Occipital lobe (tissue), 3 donors: ENCODE measurements at places on chromosomes 7 and 10. TPM values are rescaled to one million over a fixed set of nuclear protein-coding genes. Genes with fewer than 3 reads are reported as not detected.

GRCh38 chr10:121754666-121755065 is 156.4 kb upstream of the FGFR2 start:
- DNase-seq, result no peak

The CYP2C9 gene
- not detected for total RNA-seq

GRCh38 chr10:17041626-17042520 is 87.7 kb downstream of the CUBN start:
- DNase-seq, result no peak

- DNase-seq, result no peak
These were observed 31.7 kb downstream of the HTRA1 start for GRCh38 chr10:122492999-122493481.

DNA sequence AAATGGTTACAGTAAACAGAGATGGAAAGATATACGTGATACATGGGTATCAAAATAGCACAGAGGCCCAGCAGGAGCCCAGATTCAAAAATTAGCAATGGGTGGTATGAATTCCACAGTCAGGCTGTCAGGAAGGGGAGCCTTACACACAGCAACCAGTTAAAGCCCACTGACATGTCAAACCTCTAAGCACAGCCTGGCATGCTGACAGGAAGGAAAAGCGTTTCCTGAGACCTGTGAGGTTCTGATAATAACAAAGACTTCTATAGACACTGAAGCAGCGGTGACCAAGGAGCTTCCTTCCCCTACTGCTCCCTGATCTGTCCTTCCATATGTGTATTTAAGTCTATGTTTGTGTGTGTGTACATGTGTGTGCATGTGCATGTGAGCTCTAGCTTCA is 89.9 kb downstream of the PHYHIPL start:
- DNase-seq, result no peak

The METTL2B gene
- 33.1 TPM for total RNA-seq

DNA sequence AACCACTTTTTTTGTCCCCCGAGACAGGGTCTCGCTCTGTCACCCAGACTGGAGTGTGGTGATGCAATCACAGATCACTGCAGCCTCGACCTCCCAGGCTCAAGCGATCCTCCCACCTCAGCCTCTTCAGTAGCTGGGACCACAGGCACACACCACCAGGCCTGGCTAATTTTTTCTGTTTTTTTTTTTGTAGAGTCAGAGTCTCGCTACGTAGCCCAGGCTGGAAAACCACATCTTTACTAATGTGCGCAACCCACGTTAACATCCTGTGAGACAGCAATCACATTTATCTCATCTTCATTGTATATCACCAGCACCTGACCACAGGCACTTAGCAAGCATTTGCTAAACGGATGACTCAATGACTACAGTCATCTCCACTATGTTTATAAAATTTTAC is 77.8 kb upstream of the ATP6V0A4 start:
- no peak for DNase-seq

GRCh38 chr10:90031776-90032175 is 330.4 kb downstream of the KIF20B start:
- DNase-seq, result no peak

GRCh38 chr7:156009569-156009968 is 197.3 kb upstream of the SHH start:
- no peak for DNase-seq

DNA sequence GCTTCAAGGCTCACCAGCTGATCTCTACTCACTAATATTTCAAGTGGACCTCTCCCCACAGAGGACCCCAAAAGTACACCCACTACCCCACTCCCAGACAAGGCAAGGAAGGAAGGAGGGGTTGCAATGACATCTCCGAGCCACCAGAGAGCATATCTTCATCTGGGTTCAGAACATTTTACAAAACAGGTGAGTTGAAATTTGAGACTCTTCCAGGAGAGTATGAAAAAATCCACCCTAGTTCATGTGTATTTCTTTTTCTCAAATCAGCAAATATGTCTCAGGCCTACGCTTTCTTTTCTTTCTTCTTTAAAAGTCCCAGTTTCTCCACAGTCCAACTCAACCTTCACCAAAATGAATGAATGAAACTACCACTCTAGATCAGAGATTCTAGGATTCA is 61.9 kb downstream of the SGMS1 start:
- no peak for DNase-seq

- DNase-seq, result no peak
These were observed 83.0 kb downstream of the ARL4A start for GRCh38 chr7:12770227-12770975.

The SRGN gene
- 24.8 TPM for total RNA-seq

GRCh38 chr10:84007482-84007881 is 131.8 kb upstream of the GHITM start:
- DNase-seq, result no peak

- peak; percentile 55 for DNase-seq
These were observed 162.9 kb downstream of the ZNF33B start for GRCh38 chr10:42475168-42476098.

DNA sequence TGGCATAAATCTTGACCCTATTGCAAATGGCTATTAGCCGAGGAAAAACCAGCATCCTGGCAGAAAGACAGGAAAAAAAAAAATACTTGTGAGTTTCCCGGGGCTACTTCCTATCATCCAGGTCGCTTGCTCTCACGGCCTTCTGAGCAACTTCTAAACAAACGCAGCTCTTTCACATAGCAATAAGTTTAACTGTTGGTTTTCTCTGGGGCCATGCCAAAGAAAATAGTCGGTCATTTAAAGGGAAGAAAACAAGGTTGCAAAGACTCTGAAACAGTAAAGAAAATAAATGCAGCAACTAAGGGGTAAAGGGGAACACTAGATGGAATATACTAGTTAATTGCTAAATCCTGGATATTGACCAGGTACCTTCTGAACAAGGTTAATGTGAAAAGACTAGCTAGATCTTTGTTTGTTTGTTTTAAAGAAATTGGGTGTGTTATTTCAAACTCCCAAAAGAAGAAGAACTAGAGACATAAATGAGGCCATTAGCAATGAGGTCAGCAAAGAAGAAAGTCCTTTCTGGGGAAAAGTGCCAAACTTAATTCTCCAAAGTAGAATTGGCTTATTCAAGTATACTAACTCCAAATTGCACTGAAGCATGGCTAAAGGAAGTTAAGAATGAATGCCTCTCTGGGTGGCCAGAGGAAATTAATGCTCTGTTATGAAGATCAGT is 54.2 kb downstream of the SLC39A12 start:
- DNase-seq, result no peak

DNA sequence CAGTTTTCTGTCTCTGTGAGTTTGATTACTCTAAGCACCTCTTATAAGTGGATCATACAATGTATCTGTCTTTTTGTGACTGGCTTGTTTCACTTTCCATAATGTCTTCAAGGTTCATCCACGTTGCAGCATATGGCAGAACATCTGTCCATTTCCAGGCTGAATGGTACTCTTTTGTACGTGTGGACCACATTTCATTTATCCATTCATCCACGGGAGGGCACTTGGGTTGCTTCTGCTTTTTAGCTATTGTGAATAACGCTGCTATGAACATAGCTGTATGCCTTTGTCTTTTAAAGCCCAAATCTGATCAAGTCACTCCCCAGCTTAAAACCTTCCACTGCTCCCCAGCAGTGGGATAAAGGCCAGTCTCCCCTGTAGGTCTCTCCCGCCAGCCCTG is 31.5 kb downstream of the EGFR start:
- DNase-seq, result no peak

DNA sequence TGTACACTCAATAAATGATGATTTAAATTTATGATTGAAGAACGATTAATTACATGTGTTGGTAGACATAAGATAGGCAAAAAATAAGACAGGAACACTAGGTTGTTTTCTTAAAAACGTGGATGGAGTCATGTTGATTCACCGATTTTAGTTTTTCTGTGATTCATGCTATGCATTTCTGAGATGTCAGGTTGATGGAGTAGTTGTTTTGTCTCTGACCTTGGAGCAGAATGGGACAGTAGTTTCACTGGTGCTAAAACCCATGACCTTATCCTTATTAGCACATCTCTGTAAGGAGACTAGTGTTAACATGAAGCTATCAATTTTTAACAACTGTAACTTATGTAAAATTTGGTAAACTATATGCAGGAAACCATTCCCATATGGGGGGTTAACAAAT is 611.6 kb upstream of the FZD8 start:
- DNase-seq, result no peak

The FOXP2 gene
- total RNA-seq, result 29.9 TPM

DNA sequence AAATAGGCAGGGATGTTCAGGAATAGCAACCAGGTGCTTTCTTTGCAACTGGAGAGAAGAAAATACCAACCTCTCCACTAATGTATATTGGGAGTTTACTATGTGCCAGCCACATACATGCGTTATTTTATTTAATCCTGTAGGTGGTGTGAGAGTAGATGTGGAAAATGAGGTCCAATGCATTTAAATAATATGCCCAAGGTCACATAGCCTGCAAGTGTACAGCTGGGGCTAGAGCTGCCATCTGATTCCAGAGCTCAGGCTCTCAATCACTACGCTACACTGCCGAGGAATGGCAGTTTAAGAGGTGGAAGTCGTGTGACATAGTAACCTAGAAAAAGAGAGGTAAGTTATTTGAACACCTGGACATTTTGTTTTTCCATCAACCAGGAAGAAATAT is 277.0 kb downstream of the EXOC4 start:
- DNase-seq, result no peak

DNA sequence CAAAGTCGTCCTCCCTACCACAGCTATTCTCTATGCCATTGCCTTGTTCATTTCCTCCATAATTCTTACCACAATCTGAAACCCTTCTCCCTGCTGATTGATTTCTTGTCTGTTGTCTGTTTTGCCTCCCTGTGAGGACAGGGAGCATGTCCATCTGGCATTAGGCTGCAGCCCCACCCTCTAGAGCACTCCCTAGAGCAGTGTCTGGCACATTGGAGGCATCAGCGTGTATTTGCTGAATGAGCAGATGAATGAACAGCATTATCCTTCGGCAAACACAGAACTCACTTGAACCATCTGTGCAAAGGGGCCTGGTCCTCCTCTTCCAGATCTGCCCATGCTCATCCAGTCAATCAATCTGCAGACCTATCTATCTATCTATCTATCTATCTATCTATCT is 5.1 kb upstream of the DMBT1 start:
- no peak for DNase-seq

DNA sequence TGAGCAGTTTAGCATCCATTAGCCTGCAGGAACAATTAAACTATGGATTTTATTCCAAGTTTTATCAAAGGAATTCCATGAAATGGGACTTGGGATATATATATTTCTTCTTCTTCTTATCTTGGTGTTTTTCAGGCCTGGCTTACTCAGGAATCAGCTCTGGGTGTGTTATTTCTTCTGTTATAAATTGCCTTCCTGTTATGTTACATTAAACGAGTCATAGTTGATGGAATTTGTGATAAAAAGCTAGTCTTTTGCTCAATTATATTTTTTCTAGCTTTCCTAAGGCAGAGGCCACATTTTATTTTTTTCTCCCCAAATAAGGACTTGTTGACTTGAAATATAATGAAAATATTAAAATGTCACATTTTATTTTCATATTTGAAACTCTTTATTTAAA is 141.3 kb downstream of the EPC1 start:
- no peak for DNase-seq

GRCh38 chr7:133709036-133709880 is 417.9 kb upstream of the LRGUK start:
- DNase-seq, result no peak

The C10orf95 gene
- total RNA-seq, result not detected

The POLR2J gene
- 8.1 TPM for total RNA-seq

The ACHE gene
- 16.1 TPM for total RNA-seq

The MDFIC gene
- 7.0 TPM for total RNA-seq

- peak; percentile 30 for DNase-seq
These were observed 153.7 kb downstream of the FANK1 start for GRCh38 chr10:126049759-126050700.

DNA sequence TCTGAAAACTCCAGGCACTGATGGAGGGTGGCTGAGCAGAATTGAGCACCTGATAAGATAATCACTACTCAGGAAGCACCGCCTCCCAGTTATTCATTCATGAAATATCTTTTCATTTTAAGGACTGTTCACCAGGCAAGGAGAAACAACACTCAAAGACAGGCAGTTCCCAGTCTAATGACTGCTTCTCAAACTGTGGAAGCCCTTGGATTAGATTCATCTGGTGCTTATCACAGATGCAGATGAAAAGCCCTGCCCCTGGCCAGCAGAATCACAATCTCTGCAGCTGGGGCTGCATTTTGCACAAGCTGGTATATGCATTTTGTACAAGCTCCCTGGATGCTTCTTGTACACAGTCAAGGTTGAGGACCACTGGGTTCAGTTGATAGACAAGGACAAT is 109.7 kb downstream of the ELMO1 start:
- no peak for DNase-seq

The BRAT1 gene
- 15.6 TPM for total RNA-seq

- DNase-seq, result no peak
These were observed 627.9 kb upstream of the FOXK1 start for GRCh38 chr7:4054158-4054557.

The ANK3 gene
- total RNA-seq, result 260 TPM

DNA sequence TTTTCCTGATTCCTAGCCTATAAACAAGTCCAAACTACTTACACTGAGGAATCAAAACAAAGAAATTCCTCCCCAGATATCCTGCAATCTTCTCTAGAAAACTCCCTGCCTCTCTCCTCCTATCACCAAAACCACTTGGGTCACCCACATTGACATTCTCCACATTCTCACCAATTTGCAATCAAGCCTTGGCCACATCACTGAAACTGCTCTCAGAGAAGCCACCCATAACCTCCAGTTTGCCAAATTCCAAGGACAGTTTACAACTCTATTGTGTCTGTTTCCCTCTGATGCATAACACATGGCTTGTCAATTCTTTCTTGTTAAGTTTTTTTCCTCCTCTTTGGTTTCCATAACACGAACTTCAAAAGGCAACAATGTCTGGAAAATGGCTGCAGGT is 233.5 kb downstream of the XPNPEP1 start:
- no peak for DNase-seq

DNA sequence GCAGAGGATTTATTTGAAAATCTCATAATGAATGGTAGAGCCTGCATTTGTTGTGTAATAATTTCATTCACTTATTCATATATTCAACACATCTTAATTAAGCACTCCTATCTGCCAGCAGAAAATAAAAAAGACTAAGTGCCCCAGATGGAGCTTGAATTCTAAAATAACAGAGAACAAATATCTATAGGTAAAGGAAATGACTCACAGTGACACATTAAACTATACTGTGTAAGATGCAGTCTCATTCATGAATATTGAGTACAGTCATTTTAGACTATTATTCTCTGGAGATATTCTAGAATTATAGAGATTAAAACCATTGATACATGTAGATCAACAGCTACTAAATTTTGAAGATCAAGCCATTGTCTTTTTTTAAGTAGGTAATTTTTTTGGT is 72.1 kb downstream of the PTPRZ1 start:
- DNase-seq, result no peak

The OR6V1 gene
- not detected for total RNA-seq

The CPA4 gene
- total RNA-seq, result 0.78 TPM

The COL26A1 gene
- 3.4 TPM for total RNA-seq

The SLC26A5 gene
- not detected for total RNA-seq

The IPMK gene
- 40.4 TPM for total RNA-seq

GRCh38 chr10:63515002-63515763 is 6.0 kb upstream of the REEP3 start:
- DNase-seq, result no peak
